NCI-H1930 (cell line): ENCODE measurements at places on chromosomes 11 and 22.

GRCh38 chr11:98107736-98108135 lies 913.0 kb upstream of the CNTN5 start:
- no peak for DNase-seq

- no peak for DNase-seq
These were observed 13.0 kb downstream of the TUB start for GRCh38 chr11:8093931-8094575.

DNA sequence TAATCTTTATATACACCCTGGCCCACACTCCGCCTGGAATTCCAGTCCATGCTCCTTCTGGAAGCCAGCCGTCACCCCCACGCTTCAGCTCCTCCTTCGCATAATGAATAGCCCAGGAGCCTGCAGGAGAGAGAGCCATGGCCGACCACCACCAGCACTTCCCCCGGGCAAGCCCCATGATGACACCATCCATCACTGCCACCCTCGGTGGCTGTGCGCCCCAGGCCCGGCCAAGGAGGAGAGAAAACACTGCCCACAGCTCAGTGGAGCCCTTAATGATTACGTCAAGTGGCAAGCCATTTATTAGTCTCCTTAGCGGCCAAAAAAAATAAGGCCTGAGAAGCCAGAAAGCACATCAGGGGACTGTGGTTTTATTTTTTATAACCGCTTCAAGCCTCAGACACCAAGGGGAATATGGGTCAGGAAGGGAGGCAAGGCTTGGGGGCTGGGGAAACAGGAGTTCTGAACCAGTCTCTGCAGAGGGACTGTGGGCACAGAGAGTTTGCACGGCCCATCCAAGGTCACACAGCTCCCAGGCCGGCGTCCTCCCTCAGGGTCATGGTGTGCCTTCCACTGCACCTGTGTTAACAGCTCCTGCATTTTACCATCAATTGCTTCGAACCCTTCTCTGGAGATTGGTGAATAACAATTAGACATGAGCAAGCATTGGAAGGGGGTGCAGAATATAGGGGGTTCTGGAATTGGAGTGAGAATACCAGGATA lies 134.3 kb downstream of the MN1 start:
- DNase-seq: no peak

DNA sequence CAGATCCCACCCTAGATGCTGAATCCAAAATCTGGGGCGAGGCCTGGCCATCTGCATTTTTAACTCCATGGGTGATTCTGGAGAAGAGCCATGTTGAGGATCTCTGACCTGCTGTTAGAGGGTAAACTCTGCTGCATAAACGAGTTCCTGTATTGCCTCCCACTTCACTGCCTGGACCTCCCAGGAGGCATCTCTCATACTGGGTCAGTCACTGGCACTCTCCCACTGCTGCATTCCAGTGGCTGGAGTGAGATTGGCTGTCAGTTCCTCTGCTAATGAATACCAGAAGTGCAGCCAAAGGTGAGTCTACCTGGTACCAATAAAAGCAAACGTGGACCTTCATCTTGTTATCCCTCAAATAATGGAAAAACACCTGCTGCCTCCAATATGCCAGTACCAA lies 10.3 kb downstream of the POLDIP3 start:
- DNase-seq: no peak

DNA sequence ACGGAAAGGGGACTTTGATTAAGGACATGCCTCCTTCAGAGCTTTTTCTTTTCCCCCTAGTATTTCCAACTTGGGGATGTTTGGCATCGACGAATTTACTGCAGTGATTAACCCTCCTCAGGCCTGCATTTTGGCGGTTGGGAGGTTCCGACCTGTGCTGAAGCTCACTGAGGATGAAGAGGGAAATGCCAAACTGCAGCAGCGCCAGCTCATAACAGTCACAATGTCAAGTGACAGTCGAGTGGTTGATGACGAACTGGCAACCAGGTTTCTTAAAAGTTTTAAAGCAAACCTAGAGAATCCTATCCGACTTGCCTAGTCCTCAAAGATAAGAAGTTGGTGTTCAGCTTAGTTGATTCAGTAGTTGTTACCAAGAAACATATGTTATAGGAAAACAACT lies 78.4 kb downstream of the PDHX start:
- DNase-seq: no peak
